ENCODE measurements at places on chromosomes 2 and 18.

GRCh38 chr18:70249118-70249517 lies 39.7 kb upstream of the SOCS6 start:
- no peak for DNase-seq

DNA sequence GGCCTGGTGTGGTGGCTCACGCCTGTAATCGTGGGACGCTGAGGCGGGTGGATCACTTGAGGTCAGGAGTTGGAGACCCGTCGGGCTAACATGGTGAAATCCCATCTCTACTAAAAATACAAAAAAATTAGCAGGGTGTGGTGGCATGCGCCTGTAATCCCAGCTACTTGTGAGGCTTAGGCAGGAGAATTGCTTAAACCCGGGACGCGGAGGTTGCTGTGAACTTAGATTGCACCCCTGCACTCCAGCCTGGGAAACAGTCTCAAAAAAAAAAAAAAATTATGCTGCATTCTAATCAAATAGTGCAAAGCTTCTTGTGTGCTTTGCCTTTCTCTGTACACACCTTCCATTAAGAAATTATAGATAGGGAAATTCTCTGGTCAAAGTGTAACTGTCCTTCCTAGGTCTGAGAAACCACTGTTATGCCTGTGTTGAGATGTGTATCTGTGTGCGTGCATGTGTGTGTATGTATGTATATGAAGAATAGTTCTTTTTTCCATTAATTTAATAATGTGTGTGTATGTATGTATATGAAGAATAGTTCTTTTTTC lies 2.5 kb downstream of the CD28 start:
- no peak for DNase-seq

DNA sequence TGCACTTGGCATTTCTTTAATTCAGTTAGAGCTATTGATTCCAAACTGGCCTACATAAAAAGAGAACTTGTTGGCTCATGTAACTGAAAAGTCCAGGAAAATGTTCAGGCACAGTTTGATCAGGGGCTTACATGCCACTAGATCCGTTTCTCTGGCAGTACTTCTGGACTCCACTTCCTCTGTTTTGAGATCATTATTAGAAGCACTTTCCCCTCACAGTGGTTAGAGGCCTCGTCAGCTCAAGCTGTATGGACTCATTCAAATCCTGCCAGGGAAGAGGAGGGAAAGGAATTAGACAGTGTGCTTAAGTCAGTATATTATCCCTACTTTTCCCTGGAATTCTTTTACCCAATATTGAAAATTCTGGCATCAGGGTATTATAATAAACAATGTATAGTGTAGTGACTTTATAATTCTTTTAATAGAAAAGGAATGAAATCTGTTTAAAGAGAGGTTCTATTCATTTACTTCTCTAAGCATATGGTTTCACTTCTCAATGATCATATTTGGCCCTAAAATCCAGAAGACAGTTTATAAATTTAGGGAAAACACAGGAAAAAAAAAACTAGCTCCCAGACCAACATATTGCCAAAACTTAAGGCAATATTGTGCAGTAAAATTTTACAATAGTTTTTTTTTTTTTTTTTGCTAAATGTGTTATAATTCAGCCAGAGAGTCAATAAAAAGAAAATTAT lies 92.0 kb downstream of the ARMC9 start:
- DNase-seq, result no peak

DNA sequence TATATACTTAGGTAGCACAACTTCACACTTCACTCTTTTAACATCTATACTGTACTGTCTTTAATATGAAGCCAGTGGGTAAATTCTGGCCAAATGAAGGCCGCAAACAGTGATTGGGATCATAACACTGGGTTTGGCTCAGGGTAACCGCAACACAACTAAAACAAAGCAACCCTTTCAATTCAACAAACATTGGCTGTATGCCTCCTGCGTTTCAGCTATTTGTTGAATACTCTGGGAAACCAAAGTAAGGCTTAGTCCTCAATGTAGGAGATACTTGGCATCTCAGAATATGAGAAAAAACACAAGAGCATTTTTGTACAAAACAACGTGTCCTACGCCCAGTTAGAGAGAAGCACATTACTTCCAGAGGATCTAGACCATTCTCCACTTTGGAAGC lies 693.3 kb upstream of the KLHL29 start:
- no peak for DNase-seq

- no peak for DNase-seq
Observed at GRCh38 chr2:120607996-120608395, 127.7 kb upstream of the GLI2 start.

DNA sequence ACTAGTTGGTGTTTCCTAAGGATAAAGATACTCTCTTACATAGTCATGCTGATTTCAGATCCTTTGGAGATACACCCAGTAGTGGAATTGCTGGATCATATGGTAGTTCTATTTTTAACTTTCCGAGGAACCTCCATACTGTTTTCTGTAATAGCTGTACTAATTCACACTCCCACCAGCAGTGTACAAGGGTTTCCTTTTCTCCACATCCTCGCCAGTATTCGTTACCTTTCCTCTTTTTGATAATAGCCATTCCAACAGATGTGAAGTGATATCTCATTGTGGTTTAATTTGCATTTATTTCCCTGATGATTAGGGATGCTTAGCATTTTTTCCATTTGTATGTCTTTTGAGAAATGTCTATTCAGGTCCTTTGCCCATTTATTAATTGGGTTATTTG lies 34.0 kb downstream of the ACTR2 start:
- DNase-seq, result no peak

GRCh38 chr2:238040918-238041317 lies 19.9 kb upstream of the SCLY start:
- DNase-seq, result no peak

- DNase-seq, result no peak
Observed at GRCh38 chr2:134782792-134783191, 55.6 kb upstream of the ACMSD start.

GRCh38 chr2:446963-447530 lies 159.2 kb upstream of the ALKAL2 start:
- no peak for DNase-seq

DNA sequence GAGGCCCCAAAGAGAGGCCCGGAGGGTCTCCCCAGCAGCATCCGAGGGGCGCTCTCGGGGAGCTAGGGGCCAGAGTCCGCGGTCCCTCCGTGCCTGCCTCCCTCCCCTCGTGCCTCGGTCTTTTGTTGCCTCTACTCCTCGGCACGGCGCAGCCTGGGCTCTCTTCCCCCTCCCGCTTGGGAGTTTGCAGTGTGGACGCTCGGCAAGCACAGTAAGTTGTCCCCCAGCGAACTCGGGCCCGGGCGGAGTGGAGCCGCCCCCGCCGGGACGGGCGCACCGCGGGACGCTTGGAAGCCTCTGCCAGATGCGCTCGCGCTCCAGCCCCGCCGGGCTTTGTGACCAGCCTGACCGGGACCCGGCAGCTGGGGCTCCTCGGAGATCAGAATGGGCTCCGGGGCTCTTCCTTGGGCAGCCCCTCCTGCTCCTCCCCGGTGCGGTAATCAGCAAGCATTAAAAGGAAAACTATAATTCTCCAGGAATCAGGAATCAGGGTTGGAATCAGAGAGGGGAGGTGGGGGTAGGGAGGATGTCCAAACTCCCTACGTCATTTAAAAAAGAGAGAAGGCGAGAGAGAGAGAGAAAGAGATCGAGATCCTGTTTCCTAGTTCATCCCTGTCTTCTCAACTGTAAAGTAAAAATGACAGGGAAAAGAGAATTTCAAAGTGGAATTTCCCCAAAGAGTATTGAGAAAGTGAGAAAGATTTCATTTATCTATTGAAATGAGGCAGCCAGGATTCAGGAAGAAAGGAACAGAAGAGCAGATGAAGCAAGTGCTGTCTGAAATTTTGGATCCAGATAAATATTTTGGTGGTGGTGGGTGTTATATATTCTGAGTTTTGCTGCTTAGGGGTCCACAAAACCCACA lies 786 bp upstream of the TMEM200C start:
- no peak for DNase-seq

DNA sequence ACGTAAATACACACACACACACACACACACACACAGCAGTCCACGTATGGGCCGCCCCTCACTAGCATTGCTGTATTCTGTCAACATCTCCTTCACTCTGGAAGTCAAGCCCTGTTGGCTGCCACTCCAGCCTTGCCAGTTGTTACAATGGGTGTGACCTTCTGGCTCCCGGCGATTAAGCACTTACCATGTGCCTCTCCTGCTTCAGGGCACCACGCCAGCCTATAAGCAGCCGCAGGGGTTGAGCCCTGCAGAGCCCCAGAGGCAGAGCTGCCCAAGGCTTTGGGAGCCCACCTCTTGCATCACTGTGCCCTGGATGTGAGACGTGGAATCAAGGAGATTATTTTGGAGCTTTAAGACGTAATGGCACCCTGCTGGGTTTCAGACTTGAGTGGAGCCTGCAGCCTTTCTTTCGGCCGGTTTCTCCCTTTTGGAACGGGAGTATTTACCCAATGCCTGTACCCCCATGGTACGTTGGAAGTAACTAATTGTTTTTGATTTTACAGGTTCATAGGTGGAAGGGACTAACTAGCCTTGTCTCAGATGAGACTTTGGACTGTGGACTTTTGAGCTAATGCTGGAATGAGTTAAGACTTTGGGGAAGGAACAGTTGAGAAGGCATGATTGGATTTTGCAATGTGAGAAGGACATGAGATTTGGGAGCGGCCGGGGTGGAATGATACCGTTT lies 54.5 kb upstream of the ROCK2 start:
- DNase-seq, result no peak

DNA sequence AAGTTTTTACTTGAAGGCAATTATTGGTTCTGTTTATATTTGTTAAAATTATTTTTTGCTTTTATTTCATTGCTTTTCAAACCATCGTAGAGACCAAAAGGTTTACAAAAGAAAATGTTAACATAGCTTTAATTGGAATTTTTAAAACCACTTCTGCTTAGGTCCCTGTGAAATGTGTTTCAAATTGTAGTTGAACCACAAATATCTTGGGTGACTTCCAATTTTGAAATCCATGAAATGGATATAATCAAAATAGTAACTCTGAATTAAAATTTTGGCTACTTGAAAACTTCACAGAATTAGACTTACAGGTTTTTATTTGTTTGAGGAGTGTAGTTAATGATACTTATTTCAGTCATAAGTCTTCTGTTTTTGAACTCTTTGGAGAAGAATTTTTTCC lies 3.1 kb upstream of the SPAG16 start:
- DNase-seq, result no peak

GRCh38 chr2:217116610-217117009 lies 256.7 kb upstream of the TNP1 start:
- no peak for DNase-seq

GRCh38 chr2:109226128-109226527 lies 97.1 kb downstream of the SH3RF3 start:
- no peak for DNase-seq

DNA sequence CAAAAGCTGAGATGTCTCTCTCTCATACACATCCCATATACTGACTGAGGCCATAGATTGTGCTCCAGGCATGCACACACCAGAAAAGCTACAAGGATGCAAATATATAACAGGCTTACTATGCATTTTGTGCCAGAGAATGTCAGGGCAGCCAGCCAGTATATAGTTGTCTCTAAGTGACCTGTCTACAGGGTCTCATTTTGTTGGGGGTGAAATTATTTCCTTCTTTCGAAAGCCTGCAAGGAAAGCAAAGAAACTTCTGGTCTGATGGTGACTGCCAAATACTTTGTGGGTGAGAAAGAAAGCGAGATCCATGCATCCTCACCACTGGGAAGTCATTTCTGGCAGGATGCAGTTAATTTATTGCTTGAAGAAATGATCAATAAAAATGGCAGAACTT lies 70.2 kb downstream of the CDCA7 start:
- no peak for DNase-seq

All from activated naive CD4-positive, alpha-beta T cell treated with anti-CD3 and anti-CD28 coated beads, Interleukin-2, amount 50 U/mL, for 72 hours (primary cell).